ENCODE measurements at places on chromosomes 12 and 14.

- DNase-seq: no peak
These were observed 146.6 kb downstream of the EFCAB11 start for GRCh38 chr14:89807892-89808291.

DNA sequence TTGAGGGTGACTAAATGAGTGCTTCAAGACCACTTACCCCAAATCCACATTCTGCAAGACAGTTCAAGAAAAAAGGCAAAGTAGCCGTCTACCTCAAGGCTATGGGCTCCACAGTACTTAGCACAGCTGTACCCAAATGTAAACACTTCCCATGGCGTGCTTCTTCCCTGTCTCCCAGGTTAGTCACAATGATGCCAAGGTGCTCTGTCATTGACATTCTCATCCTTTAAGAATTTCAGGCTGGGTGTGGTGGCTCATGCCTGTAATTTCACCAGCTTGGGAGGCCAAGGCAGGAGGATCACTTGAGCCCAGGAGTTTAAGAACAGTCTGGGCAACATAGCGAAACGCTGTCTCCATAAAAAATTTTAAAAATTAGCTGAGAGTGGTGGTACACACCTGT is 51.2 kb upstream of the CERS5 start:
- no peak for DNase-seq

- DNase-seq: no peak
These were observed 79.8 kb upstream of the FSCB start for GRCh38 chr14:44586910-44587309.

DNA sequence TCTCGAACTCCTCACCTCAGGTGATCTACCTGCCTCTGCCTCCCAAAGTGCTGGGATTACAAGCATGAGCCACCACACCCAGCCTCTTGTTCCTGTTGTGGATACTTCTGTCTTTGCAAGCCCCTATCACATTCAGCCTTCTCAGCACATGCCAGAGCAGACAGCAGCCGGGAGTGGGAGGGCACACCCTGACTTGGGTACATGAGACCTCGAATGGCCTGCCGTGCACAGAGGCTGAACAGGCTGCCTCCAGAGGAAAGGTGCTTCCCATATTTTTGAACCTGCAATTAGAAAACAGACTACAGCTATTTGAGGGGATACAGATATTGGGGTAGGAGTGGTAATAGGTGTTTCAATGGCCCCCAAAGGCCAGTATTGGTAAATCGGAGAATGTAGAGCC is 307.3 kb upstream of the DIO3 start:
- DNase-seq: no peak

- no peak for DNase-seq
These were observed 642.0 kb downstream of the SLC6A15 start for GRCh38 chr12:84270470-84271140.

GRCh38 chr12:2453761-2454090 is 341.0 kb upstream of the FKBP4 start:
- no peak for DNase-seq

DNA sequence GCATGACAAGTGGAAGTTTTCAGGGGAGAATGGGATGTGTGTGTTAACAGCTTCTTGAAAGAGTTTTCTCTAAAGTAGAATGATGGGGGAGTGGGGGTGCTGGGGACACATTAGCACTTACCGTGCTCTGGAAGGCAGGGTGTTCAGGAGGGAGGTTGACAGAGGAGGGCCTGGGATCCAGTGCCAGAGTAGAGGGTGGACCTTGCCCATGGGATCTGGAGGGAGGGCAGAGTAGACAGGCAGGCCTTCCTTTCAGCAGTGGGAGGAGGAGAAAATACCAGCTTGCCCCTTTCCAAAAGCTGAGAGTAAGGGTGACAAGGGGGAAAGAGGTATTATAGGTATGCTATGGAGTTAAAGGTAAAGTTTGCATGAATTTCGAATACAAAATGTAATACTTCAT is 40.1 kb downstream of the TRAF3 start:
- no peak for DNase-seq
